KG1 (cell line): ENCODE measurements at places on chromosomes 13 and 19.

GRCh38 chr19:46714444-46715106, 2.3 kb downstream of the PRKD2 start:
- no peak for DNase-seq

DNA sequence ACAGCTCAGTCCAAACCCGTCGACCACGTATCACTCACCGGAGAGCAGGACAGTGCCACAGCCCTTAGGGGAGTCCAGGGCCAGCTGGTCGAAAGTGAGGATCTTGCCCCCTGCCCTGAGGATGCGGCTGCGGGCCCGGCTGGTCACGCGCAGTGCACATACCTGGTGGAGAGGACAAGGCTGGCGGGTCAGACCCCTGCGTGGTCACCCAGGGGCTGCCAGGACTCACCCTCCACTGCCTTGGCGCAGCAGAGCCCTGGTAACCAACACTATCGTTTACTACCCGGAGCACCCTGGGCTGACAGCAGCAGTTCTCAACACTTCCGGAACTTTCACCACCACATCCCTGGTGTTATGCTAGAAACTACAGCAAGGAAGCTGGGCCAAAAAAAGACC, 1.2 kb upstream of the FAM83E start:
- no peak for DNase-seq

- DNase-seq = no peak
Observed at GRCh38 chr19:11445141-11445540, 9.7 kb downstream of the PRKCSH start.

DNA sequence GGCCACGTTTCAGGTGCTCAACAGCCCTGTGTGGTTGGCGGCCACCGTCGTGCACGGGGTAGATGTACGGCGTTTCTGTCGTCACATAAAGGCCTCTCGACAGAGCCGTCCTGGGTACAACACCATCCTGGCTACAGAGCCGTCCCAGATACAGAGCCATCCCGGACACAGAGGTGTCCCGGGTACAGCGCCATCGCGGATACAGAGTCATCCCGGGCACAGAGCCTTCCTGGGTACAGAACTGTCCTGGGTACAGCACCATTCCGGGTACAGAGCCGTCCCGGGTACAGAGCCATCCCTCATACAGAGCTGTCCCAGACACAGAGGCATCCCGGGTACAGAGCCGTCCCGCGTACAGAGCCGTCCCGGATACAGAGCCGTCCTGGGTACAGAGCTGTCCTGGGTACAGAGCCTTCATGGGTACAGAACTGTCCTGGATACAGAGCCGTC, 222.7 kb upstream of the SOX1 start:
- no peak for DNase-seq

GRCh38 chr19:5312058-5312457, 28.6 kb downstream of the PTPRS start:
- DNase-seq = no peak

- DNase-seq = no peak
Observed at GRCh38 chr19:38799104-38799503, 10.1 kb downstream of the LGALS7B start.

DNA sequence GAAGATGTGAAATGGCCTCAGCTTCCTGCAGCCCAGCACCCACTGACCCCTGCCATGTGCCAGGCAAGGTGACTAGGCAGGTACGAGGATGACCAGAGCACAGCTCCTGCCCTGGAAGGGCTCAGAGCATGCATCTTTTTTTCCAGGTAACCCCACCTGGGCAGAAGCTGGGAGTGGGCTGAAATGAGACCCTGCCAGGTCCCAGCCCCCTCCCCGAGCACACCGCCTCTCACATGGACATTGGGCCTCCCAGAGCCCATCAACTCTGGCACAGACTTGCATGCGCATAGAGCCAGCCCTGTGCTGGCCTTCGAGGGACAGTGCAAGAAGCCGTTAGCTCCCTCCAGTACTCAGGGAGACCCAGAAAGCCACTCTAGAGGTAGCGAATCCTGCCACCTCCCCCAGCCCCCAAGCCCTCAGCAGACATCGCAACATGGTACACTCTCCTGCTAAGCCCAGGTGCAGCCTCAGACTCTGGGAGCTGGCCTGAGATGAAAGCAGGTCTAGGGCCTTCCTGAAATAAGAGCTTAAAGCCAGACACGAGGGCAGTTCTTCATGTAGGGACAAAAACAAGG, 8.9 kb upstream of the VSTM2B start:
- no peak for DNase-seq

DNA sequence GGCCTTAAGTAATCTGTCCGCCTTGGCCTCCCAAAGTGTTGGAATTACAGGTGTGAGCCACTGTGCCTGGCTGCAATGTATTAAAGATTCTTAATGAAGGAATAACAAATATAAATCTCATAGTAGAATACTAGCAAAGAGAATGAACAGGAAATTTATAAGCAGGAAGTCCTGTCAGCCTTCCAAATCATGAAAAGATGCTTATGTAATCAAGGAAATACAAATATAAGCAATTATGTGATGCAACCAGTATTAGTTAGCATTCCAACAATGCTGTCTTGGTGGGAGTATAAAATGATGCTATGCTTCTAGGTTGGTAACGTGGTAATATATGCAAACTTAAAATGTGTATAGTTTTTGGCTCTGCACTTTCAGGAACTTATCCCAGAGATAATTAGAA, 133.8 kb downstream of the PDS5B start:
- no peak for DNase-seq

GRCh38 chr13:41268764-41269163, 5.4 kb upstream of the MTRF1 start:
- peak; percentile 12 for DNase-seq

GRCh38 chr19:55350620-55351315, 3.8 kb downstream of the COX6B2 start:
- DNase-seq = no peak

DNA sequence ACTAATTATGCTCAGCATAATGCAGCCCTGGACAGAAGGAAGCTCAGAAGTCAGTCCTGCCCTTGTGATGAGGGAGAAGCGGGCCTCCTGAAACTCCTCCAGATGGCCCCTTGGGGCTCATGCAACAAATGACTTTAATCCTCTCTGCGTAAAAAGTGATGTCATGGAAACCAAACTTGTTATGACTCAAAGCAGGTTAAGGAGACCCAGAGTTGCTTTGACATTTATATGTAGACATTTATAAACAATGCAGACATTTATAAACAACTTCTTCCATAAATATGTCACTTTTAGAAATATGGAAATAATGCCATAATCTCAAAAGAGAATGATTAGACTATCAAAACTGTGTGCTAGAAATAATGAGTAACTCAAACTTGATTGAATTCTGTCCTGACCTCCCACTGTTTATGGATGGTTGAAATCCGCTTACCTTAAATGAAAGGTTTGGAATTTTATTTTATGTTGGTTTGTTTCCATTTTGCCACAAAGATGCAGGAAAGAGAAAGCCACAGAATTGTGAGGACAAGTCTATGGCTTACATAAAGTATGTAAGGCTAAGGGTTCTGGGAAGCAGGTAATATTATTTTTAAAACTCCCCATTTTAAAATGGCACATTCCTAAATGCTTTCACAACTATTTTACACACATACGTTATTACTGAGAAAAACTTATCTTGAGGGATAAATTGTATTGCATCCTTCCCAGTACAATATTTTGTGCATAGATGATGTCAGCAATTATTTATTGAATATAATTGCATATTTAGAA, 73.7 kb downstream of the CYSLTR2 start:
- no peak for DNase-seq

- DNase-seq = no peak
Observed at GRCh38 chr13:67792151-67792676, 562.1 kb upstream of the PCDH9 start.

DNA sequence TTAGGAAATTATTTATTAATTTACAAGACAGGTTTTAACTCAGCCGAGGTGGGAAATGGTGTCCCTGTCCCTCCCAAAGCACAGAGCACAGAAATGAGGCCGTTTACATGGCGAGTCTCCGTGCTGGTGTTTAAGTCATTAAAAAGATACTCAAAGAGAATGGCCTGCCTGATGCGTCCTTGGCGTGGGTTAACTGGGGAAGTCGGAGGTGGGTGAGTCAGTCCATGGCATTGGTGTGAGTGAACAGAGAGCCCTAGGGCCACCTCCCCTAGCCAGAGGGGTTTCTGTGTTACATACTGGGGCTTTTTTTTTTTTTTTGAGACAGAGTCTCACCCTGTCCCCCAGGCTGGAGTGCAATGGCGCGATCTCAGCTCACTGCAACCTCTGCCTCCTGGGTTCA, 3.9 kb downstream of the FEM1A start:
- no peak for DNase-seq
